ENCODE measurements at places on chromosomes 3 and 15. TPM values are rescaled to one million over a fixed set of nuclear protein-coding genes. Genes with fewer than 3 reads are reported as not detected.

The CHRNA7 gene
- total RNA-seq = 38.8 TPM

The CISH gene
- total RNA-seq = 10.3 TPM

DNA sequence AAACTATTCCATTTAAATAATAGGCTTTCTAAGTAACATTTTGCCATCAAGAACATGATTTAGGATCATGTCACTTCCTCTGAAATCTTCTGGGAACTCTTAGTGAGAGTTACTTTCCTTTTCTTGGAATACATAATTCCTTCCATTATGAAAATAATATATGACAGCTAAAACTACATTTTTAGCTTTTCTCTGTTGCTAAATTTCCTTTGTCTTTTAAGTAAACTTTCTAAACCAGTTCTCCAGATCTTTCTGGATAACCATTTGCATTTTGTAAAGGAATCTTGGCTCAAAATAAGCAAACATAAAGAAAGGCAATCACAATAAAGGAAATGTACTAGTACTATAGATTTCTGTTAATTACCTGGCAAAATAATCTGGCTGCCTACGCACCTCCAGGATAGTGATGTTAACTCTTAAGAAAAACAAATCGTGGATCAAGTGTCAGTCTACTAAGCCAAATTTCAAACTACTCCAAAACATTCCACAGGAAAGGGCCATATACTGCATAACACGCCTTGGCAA is 165.7 kb downstream of the ZNF385D start:
- no peak for DNase-seq
- no peaks in the 10 kb centered on the region for H3K27me3 ChIP-seq
- H3K27ac ChIP-seq = no peak overlapping the region
- H3K36me3 ChIP-seq = no peaks in the 10 kb centered on the region
- no peak overlapping the region for H3K4me3 ChIP-seq

GRCh38 chr3:58190882-58191281 is 19.9 kb downstream of the DNASE1L3 start:
- no peak overlapping the region for H3K27ac ChIP-seq
- H3K36me3 ChIP-seq = no peaks in the 10 kb centered on the region
- H3K4me1 ChIP-seq = no peaks in the 10 kb centered on the region
- DNase-seq = no peak
- no peak overlapping the region for H3K4me3 ChIP-seq
- H3K27me3 ChIP-seq = no peaks in the 10 kb centered on the region

- H3K36me3 ChIP-seq = no peaks in the 10 kb centered on the region
- peak; percentile 52 for DNase-seq
- H3K27ac ChIP-seq = peak overlapping the region; percentile 91
- H3K4me1 ChIP-seq = no peaks in the 10 kb centered on the region
- H3K27me3 ChIP-seq = no peaks in the 10 kb centered on the region
- H3K4me3 ChIP-seq = peak overlapping the region; percentile 74
These were observed 836 bp upstream of the AKAP13 start for GRCh38 chr15:85379403-85380131.

DNA sequence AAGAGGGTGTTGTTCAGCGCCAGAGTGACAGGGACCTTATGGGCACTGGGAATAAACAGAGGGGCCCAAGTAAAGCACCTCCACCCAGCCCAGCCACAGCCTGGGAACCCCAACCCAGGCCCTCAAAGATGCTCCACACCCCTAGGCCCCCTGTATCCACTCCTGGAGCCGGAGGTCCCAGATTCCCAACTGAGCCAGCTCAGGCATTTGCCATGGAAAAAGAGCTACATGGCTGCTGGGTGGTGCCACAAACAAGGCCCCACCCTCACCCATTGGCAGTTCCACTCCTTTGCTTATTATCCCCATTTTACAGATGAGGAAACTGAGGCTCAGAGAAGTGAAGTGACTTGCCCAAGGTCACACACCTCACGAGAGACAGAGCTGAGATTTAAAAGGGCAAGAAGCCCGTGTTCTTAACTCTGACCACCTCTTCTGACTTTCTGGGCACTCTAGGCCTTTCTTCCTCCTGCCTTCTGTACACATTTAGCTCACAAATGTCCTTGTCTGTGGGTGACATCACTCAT is 16.9 kb downstream of the ANPEP start:
- peak overlapping the region; percentile 3 for H3K4me3 ChIP-seq
- DNase-seq = no peak
- H3K27ac ChIP-seq = no peak overlapping the region
- H3K27me3 ChIP-seq = no peaks in the 10 kb centered on the region

DNA sequence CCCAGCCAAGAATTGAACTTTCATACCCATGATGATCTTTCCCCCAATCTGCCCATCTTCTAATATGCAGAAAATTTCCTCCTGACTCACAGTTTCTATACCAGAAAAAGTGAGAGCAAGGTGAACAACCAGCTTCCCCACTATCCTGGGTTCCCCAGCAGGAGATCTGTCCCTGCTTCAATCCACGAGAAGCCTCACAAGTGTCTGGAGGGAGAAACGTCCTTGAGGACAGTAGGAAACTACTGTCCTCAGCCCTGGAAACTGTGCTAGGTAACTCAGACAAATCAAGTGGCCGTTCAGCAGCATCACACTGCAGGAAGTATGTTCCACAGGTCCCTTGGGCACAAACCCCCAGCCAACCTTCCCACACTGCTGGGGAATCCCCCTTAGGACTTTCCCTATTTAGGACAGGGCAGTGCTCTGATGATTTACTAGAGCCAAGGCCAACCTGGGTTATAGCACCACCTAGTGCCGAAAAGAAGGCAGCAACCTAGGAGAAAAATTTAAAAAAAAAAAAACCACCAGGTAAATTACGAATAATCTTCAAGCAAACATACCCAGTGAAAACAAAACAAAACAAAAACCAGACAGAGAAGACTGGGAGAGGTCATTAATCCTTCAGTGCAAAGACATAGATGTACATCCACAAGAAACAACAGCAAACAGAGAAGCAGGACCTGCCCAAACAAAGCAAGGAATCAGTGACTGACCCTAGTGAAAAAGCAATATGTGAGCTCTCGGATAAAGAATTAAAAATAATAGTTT is 36.0 kb downstream of the MORC1 start:
- no peaks in the 10 kb centered on the region for H3K4me1 ChIP-seq
- H3K4me3 ChIP-seq = no peak overlapping the region
- H3K27me3 ChIP-seq = no peaks in the 10 kb centered on the region
- H3K27ac ChIP-seq = no peak overlapping the region
- no peaks in the 10 kb centered on the region for H3K36me3 ChIP-seq
- DNase-seq = peak; percentile 43

- no peak for DNase-seq
- H3K36me3 ChIP-seq = no peaks in the 10 kb centered on the region
- H3K27me3 ChIP-seq = no peaks in the 10 kb centered on the region
- H3K4me3 ChIP-seq = no peak overlapping the region
- H3K4me1 ChIP-seq = no peaks in the 10 kb centered on the region
These were observed 26.2 kb downstream of the TM2D3 start for GRCh38 chr15:101625980-101626379.
